ENCODE measurements at places on chromosomes 6 and 20.

DNA sequence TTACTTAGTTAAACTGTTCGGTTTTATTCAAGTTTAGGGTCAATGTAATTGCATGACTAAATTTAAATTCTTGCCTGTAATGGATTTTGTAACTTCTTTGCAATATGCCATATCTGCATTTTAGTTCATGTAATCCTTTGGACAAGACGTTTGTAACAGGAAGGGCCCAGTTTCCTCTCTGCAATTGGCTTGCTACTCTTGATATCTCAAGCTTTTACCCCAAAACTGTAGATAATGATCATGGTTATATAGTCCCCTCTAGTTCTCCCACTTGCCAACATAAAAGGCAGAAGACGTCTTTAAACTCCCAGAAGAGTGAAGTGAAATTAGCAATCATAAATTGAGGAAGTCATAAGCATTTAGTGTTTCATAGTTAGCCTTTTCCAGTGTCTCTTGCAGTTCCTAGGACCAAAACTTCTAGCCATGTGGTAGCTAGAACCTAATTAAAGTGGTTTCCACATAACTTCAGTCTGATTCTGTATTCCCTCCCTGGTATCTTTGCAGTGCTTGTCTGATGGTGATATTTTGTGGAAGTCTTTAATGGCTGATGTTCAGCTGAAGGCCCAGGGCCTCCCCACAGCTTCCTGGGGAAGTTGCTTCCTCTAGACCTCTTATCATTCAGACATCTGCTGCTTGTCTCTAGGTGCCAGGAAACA, 117.8 kb upstream of the SUPT3H start:
- DNase-seq: no peak

GRCh38 chr6:163207431-163208383, 206.8 kb upstream of the QKI start:
- DNase-seq: no peak

GRCh38 chr6:24640166-24640565, 5.8 kb downstream of the KIAA0319 start:
- DNase-seq: no peak

GRCh38 chr6:116003668-116004067, 57.0 kb downstream of the FRK start:
- DNase-seq: no peak

- DNase-seq: no peak
Observed at GRCh38 chr6:113634352-113635163, 222.6 kb upstream of the MARCKS start.

- DNase-seq: no peak
Observed at GRCh38 chr6:155418017-155418761, 37.5 kb downstream of the NOX3 start.

- no peak for DNase-seq
Observed at GRCh38 chr6:107421696-107422256, 37.6 kb downstream of the PDSS2 start.

DNA sequence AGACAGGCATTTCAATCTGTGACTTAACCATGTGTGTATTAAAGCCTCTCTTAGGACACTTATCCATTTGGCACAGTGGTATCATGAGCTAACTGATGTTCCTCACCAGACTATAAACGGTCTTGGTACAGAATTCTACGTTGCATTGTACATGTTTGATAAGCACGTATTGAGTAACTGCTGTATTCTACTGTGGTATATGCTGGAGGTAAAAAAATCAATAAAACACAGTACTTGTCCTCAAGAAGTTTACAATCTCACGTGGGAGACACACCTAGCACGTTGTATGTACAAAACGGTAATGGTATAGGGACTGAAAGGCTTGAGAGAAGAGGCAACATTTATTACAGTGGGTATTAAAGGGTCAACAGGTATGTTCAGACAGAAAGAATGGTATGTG, 33.2 kb upstream of the FAM83C start:
- no peak for DNase-seq

GRCh38 chr6:11067348-11067747, 23.2 kb upstream of the ELOVL2 start:
- no peak for DNase-seq

DNA sequence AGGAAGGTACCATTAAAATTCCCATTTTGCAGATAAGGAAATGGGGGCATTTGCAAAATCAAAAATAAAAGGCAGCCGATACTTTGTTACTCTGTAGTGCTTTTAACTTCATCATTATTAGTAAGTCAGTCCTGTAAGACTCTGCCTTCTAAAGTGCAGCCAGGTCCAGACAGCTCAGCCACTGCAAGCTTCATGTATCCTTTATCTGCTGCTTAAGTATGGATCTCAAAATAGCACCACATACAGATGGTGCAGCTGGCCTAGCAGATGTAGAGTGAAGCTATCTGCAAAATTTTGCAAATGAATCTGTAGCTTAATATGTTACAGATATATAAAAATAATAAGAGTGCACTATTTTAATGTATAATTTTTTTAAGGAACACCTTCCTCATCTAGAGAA, 53.4 kb downstream of the NUS1 start:
- DNase-seq: no peak

DNA sequence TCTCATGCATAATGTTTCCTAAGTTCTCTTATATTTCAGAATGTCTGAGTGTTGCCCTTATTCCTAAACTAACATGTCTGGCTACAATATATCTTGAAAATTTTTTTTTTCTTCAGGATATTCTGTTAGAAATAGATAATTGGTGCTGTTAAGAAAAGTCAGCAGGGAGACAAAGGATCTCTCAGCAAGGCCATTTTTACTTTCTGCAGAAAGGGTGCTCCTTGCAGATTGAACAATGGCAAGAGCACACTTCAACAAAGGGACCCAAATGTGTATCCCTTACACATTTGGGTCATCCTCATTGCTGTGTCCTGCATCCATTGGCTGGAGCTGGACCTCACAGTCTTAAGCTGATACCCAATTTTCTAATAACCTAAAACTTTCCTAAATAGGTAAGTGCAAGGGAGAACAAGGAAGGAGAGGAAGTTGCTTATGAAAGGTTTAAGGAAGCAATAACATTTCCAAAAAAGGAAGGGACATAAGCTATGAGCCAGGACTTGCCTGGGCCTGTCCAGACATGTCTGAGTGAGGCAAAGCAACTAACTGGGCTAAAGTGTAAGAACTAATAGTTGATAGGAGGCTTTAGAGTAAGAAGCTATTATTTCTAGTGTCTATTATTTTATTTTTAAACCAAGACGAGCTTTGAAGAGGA, 429.6 kb downstream of the BCKDHB start:
- no peak for DNase-seq

GRCh38 chr6:160131636-160132296, 10.2 kb downstream of the SLC22A1 start:
- DNase-seq: no peak

DNA sequence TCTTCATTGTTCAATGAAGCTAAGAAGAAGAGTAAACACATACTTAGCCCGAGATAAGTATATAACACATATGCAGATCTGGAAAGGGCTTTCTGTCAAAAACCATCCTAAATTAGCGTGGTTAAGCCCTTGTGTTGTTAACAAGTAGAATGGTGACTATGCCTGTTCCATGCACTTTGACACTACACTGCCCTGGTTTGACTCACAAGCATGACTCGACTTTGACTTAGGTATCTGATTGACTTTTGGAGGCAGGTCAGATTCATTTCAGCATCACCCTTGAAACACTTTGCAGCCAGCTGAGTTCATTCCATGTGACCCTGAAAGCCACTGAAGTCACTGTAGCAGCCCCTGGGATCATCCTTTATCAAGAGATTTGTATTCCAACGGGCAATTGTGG, 239.8 kb downstream of the TBX18 start:
- DNase-seq: no peak

DNA sequence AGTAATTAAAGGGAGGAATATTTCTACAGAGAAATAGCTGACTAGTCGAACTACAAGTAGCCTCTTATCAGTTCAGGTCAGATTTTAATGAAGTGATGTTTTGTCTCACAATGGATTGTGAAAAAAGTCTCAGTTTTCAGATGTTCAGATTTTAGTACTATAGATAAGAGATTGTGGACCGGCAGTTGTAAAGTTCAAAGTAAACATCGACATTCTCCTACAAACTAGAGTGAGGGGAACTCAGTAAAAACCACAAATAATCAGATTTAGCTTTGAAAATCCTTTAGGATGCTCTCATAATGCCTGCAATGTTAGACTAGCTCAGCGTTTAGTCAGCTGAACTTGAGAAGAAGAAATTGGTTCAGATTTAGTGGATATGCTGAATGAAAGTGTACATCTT, 39.9 kb downstream of the RCAN2 start:
- no peak for DNase-seq

DNA sequence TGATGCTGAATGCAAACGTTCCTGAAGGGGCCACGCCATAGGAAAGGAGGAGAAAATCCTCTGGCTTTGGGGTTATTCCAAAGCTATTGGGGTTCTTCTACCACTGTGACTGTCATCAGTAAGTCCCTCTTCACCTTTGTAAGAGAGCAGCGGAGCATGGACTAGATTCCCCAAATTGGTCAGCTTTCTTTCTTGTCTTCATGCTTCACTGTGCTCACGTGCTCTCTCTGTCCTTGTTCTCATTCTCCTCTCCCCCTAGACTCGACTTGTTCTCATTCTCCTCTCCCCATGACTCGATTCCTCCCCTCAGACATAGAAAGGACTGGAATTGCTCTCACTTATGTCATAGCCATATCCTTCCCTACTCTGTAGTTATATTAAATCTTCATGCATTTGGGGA, 54.8 kb upstream of the ADGRG6 start:
- no peak for DNase-seq

GRCh38 chr6:38064431-38064830, 244.9 kb downstream of the ZFAND3 start:
- no peak for DNase-seq
